ENCODE measurements at places on chromosomes 3 and 15. TPM values are rescaled to one million over a fixed set of nuclear protein-coding genes. Genes with fewer than 3 reads are reported as not detected.

The COMMD4 gene
- total RNA-seq, result 35.5 TPM

- H3K27me3 ChIP-seq, result no peaks in the 10 kb centered on the region
- DNase-seq, result no peak
- H3K27ac ChIP-seq, result no peak overlapping the region
- H3K4me1 ChIP-seq, result no peaks in the 10 kb centered on the region
Observed at GRCh38 chr3:35929158-35929557, 289.8 kb downstream of the ARPP21 start.

The C3orf22 gene
- not detected for total RNA-seq

GRCh38 chr3:71968544-71968943 lies 183.6 kb upstream of the PROK2 start:
- no peaks in the 10 kb centered on the region for H3K4me1 ChIP-seq
- H3K4me3 ChIP-seq, result no peak overlapping the region
- no peaks in the 10 kb centered on the region for H3K27me3 ChIP-seq
- no peak for DNase-seq
- no peaks in the 10 kb centered on the region for H3K36me3 ChIP-seq

GRCh38 chr15:28895146-28895545 lies 9.4 kb downstream of the APBA2 start:
- DNase-seq, result no peak
- H3K36me3 ChIP-seq, result no peaks in the 10 kb centered on the region
- no peak overlapping the region for H3K27ac ChIP-seq
- H3K4me1 ChIP-seq, result peaks cover 6% of the 10 kb centered on the region
- no peak overlapping the region for H3K4me3 ChIP-seq
- no peaks in the 10 kb centered on the region for H3K27me3 ChIP-seq

The PTPN9 gene
- total RNA-seq, result 13.5 TPM

GRCh38 chr15:94478763-94479162 lies 247.4 kb downstream of the MCTP2 start:
- H3K27ac ChIP-seq, result no peak overlapping the region
- peaks cover 38% of the 10 kb centered on the region for H3K36me3 ChIP-seq
- H3K4me3 ChIP-seq, result no peak overlapping the region
- no peaks in the 10 kb centered on the region for H3K27me3 ChIP-seq
- H3K4me1 ChIP-seq, result no peaks in the 10 kb centered on the region

The SI gene
- total RNA-seq, result not detected

- H3K4me1 ChIP-seq, result peaks cover 26% of the 10 kb centered on the region
- no peak overlapping the region for H3K27ac ChIP-seq
- no peaks in the 10 kb centered on the region for H3K36me3 ChIP-seq
- no peak overlapping the region for H3K4me3 ChIP-seq
- no peak for DNase-seq
Observed at GRCh38 chr3:40185029-40185695, 124.3 kb upstream of the EIF1B start.

The DISP2 gene
- total RNA-seq, result not detected

DNA sequence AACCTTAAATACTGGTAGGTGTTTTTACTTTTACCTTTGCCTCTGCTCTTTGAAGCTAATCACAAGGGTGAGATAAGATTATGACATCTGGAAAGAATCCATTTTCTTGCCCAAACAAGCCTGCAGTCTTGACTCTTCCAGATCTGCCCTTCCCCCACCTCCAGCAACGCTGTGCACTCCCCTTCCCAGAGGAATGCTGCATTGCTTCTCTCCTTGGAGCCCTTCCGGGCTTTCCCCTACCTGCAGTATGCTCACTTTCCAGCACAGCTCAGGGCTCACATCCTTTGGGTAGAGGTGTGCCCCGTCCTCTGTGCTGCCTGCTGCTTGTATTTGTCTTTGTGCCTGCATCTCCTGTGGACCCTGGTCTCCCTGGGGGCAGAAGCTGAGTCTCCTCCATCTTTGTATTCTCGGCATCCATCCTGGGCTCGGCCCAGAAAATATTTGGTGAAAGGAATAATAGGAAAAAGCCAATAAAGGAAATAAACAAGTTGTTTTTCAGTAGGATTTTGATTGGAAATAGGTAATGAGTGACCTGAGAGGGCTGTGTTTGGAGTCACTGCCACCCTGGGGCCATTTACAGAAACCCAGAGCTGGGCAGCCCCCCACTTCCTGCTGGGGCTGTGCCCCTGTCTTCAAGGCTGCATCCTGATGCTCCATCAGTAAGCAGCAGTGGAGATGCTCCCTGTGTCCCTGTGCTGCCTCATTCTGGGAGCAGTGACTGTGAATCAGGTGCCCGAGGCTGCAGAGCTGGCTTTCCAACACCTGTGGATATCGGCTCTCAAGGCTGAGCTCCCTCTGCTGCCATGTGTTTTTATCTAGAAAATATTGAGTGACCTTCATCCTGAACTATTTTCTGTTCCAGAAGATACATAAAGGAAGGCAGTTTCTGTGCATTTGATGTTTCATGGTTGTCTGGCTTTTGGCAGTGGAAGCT lies 117.5 kb downstream of the EEFSEC start:
- no peak overlapping the region for H3K4me3 ChIP-seq
- DNase-seq, result no peak

DNA sequence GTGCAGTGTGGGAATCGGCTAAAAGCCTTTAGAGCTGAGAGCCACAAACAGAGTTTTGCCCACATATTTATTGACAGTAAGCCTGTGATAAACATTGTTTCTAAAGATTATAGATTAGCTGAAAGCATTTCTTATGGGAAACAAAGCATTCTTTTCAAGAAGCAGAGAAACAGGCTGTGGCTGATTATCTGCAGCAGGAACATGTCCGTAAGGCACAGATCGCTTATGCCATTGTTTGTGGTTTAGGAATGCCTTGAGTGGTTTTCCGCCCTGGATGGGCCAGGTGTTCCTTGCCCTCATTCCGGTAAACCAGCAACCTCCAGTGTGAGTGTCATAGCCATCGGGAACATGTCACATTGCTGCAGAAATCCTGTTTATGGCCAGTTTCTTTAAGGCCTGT lies 12.5 kb downstream of the XYLB start:
- no peak overlapping the region for H3K4me3 ChIP-seq
- no peak for DNase-seq
- H3K27me3 ChIP-seq, result no peaks in the 10 kb centered on the region

- no peaks in the 10 kb centered on the region for H3K4me1 ChIP-seq
- DNase-seq, result no peak
- H3K36me3 ChIP-seq, result no peaks in the 10 kb centered on the region
- no peak overlapping the region for H3K27ac ChIP-seq
Observed at GRCh38 chr3:164465172-164465571, 613.1 kb downstream of the SI start.

The DCLK3 gene
- total RNA-seq, result not detected

The DPPA4 gene
- total RNA-seq, result not detected

The CCDC71 gene
- 21.6 TPM for total RNA-seq

- no peak overlapping the region for H3K4me3 ChIP-seq
- H3K36me3 ChIP-seq, result no peaks in the 10 kb centered on the region
- no peak overlapping the region for H3K27ac ChIP-seq
- DNase-seq, result no peak
Observed at GRCh38 chr3:142977399-142977728, 13.9 kb upstream of the PAQR9 start.

The PTH1R gene
- 1.1 TPM for total RNA-seq

DNA sequence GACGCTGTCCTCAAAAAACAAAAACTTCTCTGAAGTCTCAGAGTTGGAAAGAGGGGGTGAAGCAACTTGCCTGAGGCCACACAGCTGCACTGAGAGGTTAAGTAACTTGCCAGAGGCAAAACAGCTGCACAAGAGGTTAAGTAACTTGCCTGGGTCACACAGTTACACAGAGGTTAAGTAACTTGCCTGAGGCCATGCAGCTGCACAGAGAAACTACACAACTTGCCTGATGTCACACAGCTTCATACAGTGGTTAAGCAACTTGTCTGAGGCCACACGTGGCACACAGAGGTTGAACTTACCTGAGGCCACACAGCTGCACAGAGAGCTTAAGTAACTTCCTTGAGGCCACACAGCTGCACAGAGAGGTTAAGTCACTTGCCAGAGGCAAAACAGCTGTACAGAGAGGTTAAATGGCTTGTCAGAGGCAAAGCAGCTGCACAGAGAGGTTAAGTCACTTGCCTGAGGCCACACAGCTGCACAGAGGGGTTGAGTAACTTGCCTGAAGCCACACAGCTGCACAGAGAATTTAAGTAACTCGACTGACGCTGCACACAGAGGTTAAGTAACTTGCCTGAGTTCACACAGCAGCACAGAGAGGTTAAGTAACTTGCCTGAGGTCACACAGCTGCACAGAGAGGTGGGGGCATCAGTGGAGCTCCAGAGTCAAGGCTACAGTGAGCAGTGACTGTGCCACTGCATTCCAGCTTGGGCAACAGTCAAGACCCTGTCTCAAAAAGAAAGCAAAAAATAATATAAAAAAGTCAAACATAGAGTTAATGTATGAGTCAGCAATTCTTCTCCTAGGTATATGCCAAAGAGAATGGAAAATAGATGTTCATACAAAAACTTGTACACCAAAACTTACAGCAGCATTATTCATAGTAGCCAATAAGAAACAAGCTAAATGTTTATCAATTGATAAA lies 12.0 kb upstream of the ACAD9 start:
- H3K36me3 ChIP-seq, result no peaks in the 10 kb centered on the region
- H3K27me3 ChIP-seq, result no peaks in the 10 kb centered on the region
- no peak overlapping the region for H3K4me3 ChIP-seq
- no peak for DNase-seq
- no peak overlapping the region for H3K27ac ChIP-seq

- H3K4me3 ChIP-seq, result no peak overlapping the region
- no peak for DNase-seq
- no peaks in the 10 kb centered on the region for H3K36me3 ChIP-seq
- no peak overlapping the region for H3K27ac ChIP-seq
Observed at GRCh38 chr3:77160931-77161497, 121.1 kb downstream of the ROBO2 start.

The SLCO3A1 gene
- total RNA-seq, result 10.9 TPM

GRCh38 chr3:167874671-167875372 lies 139.3 kb downstream of the SERPINI1 start:
- no peaks in the 10 kb centered on the region for H3K27me3 ChIP-seq
- peaks cover 23% of the 10 kb centered on the region for H3K4me1 ChIP-seq
- no peaks in the 10 kb centered on the region for H3K36me3 ChIP-seq

- DNase-seq, result no peak
- no peaks in the 10 kb centered on the region for H3K27me3 ChIP-seq
- H3K27ac ChIP-seq, result no peak overlapping the region
- no peaks in the 10 kb centered on the region for H3K36me3 ChIP-seq
- H3K4me1 ChIP-seq, result no peaks in the 10 kb centered on the region
- no peak overlapping the region for H3K4me3 ChIP-seq
Observed at GRCh38 chr3:125289429-125289981, 77.0 kb upstream of the SLC12A8 start.

The MME gene
- 4.4 TPM for total RNA-seq

- DNase-seq, result no peak
- peak overlapping the region; percentile 13 for H3K4me3 ChIP-seq
- no peaks in the 10 kb centered on the region for H3K27me3 ChIP-seq
- peaks cover 8% of the 10 kb centered on the region for H3K36me3 ChIP-seq
- H3K27ac ChIP-seq, result peak overlapping the region; percentile 12
Observed at GRCh38 chr3:188348435-188349244, 194.7 kb downstream of the LPP start.

The EPHB3 gene
- total RNA-seq, result 21.2 TPM

The CGNL1 gene
- total RNA-seq, result 3.8 TPM

DNA sequence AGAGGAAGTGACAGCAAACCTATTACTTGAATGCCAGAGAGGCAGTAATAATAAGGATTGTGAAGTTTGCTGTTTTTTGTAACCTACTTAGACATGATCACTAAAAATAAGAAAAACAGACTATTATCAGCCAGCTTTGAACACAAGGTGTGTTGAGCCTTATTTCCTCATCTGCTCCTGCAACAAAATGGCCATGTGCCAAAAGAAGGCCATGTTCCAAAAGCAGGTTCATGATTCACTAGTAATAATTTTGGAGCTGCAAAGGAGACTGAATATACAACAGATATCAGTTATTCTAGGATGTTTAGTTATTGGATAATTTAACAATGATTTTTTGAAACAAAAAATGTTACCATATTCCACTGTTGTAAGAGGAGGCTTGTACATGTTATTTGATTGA lies 578.7 kb downstream of the SQOR start:
- H3K36me3 ChIP-seq, result no peaks in the 10 kb centered on the region
- no peaks in the 10 kb centered on the region for H3K27me3 ChIP-seq
- H3K27ac ChIP-seq, result no peak overlapping the region
- no peak for DNase-seq
- no peaks in the 10 kb centered on the region for H3K4me1 ChIP-seq
- no peak overlapping the region for H3K4me3 ChIP-seq

- H3K27me3 ChIP-seq, result no peaks in the 10 kb centered on the region
- H3K4me3 ChIP-seq, result no peak overlapping the region
- H3K36me3 ChIP-seq, result peaks cover 81% of the 10 kb centered on the region
- no peaks in the 10 kb centered on the region for H3K4me1 ChIP-seq
- no peak for DNase-seq
Observed at GRCh38 chr15:40549894-40550293, 14.9 kb downstream of the CCDC32 start.

The ILDR1 gene
- total RNA-seq, result 2.3 TPM

DNA sequence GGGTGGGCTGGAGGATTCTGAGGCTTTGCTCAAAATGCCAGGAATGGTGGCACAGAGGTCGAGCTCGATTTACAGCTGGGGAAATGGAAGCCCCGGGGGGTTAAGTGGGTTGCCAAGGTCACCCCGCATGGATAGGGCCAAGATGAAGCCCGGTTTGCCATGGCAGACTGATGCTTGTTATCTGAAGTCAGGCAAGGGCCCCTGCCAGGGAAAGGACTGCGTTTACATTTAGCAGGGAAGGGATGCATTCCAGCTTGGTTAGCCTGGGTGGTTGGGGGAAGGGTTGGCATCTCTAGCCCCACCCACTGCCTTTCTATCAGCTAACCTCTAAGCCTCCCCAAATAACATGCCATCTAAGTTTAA lies 79.0 kb downstream of the RPLP1 start:
- peaks cover 69% of the 10 kb centered on the region for H3K27me3 ChIP-seq
- H3K27ac ChIP-seq, result no peak overlapping the region
- peaks cover 9% of the 10 kb centered on the region for H3K4me1 ChIP-seq
- H3K4me3 ChIP-seq, result no peak overlapping the region
- no peak for DNase-seq

DNA sequence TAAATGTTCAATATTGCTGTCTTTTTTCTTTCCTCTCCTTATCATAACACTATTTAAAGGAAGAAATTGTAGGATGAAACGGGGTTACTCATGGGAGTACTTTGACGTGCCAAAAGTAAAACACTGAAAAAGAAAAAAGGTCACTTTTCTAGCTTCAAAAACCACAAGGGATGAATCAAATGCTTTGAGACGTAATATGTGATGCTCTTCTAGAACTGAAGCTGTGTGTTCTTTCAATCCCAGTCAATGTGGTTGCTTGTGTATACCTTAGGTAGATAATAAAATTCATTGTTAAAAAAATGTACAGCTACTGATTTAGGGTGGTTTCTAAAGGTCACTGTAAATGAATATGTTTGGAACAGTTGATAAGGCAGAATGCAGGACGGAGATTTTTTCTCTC lies 538.8 kb upstream of the ZNF717 start:
- H3K27ac ChIP-seq, result no peak overlapping the region
- H3K36me3 ChIP-seq, result no peaks in the 10 kb centered on the region
- no peak overlapping the region for H3K4me3 ChIP-seq
- H3K27me3 ChIP-seq, result no peaks in the 10 kb centered on the region

GRCh38 chr3:65662095-65662494 lies 376.6 kb downstream of the MAGI1 start:
- H3K4me1 ChIP-seq, result no peaks in the 10 kb centered on the region
- no peaks in the 10 kb centered on the region for H3K27me3 ChIP-seq

- H3K27ac ChIP-seq, result peak overlapping the region; percentile 91
- no peaks in the 10 kb centered on the region for H3K27me3 ChIP-seq
- peaks cover 56% of the 10 kb centered on the region for H3K4me1 ChIP-seq
- no peak for DNase-seq
- no peak overlapping the region for H3K4me3 ChIP-seq
- no peaks in the 10 kb centered on the region for H3K36me3 ChIP-seq
Observed at GRCh38 chr15:73986055-73986775, 5.9 kb downstream of the STOML1 start.
